ENCODE measurements at places on chromosomes 7 and 10. TPM values are rescaled to one million over a fixed set of nuclear protein-coding genes. Genes with fewer than 3 reads are reported as not detected.

Gene LAMB1
- 235 TPM for total RNA-seq

Gene OR2A42
- not detected for total RNA-seq

Gene INA
- total RNA-seq, result 1.1 TPM

Gene VDAC2
- total RNA-seq, result 164 TPM

Gene MINPP1
- 27.2 TPM for total RNA-seq

Gene ZFAND2A
- total RNA-seq, result 25.5 TPM

Gene ASIC3
- total RNA-seq, result not detected

All from mammary microvascular endothelial cell (primary cell).